Fibroblast of skin of left quadriceps (primary cell): ENCODE measurements at places on chromosomes 2 and 18.

GRCh38 chr2:20219763-20220380 is 5.1 kb downstream of the SDC1 start:
- DNase-seq, result no peak

DNA sequence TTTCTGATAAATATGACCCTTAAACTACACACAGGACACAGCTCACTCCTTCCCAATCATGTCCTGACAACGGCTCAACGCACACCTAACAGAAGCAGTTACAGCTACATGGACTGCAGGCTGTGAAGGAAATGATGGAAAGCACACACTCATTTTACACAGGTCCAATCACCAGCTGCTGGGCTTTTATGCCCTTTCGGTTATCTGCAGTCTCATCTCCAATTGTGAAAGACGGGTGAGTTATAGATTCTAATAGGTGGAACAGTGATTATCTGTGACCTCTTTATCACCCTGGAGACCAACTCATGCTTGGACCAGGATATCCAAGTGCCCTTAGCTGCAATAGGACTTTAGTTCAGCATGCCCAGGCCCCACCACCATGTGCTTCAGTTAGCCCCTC is 110.4 kb upstream of the CREB1 start:
- no peak for DNase-seq

GRCh38 chr2:135494503-135494902 is 36.5 kb downstream of the ZRANB3 start:
- no peak for DNase-seq

DNA sequence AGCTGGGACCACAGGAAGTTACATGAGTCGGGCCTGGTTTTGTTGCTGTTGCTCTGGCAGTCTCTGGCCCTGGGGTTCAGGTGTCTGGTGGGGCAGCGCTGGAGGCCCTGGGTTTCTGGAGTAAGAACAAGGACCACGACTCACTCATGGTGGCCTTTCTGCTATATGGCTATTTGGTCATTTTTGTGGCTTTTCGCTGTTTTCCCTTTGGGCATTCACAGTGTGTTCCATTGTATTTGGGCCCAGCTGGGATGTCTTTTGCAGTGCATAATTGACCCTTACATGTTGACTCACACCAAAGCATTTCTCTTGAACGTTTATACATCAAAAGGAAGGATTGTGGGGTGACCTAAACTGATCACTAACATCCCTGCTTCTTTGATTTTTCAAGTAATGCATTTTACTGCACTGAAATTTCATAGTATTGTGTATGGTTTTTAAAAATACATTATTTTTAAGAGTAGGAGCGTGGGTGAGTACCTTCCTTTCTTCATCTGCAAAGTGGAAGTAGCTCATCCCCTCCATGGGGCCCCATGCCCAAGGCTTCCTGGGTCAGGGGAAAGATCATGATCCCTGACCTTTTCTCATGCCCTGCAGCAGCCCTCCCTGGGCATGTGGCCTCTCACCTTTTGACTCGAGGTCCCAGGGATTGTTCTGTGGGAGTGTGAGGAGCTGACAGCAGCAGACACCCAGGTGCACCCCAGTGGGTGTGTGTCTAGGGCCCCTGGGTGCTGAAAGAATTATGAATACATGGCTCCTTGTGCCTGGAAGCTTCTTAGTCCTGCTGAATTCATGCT is 225.5 kb downstream of the AGAP1 start:
- DNase-seq, result no peak

- no peak for DNase-seq
Observed at GRCh38 chr2:16454621-16455020, 211.0 kb downstream of the CYRIA start.

DNA sequence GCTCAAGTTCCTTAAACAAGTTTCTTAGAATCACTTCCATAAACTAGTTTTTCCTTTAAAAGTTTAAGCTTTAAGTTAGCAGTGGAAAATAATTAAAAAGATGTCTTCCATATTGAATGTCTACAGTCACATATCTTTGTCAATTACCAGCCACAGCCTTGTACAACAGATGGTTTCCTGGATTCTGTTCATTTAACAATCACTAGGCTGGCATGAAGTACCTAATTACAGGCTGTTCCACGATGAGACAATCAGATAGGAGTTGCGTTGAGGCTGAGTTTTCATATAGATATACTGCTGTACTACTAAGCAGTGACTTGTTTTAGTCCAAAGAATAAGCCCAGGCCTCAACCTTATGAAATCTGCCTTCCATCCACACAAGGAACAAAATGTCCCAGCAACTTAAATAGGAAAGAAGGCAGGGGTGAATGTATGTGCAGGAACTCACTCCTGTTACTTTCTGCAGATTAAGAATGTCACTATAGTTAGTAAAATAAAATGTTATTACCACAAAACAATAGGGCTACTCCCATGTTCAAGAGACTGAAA is 131.0 kb downstream of the ZAP70 start:
- DNase-seq, result no peak
